Heart left ventricle (tissue), 16 donors: ENCODE measurements at places on chromosomes 1 and 21. TPM values are rescaled to one million over a fixed set of nuclear protein-coding genes. Genes with fewer than 3 reads are reported as not detected.

- DNase-seq = peak; percentile 92
These were observed at the start of gene ALDH9A1 for GRCh38 chr1:165697881-165698760. Gene ALDH9A1, minus strand, starts transcription at chr1:165698562. Its CDS starts 4 bp downstream, at chr1:165698558.

The SPRR1A gene
- not detected for polyA plus RNA-seq

DNA sequence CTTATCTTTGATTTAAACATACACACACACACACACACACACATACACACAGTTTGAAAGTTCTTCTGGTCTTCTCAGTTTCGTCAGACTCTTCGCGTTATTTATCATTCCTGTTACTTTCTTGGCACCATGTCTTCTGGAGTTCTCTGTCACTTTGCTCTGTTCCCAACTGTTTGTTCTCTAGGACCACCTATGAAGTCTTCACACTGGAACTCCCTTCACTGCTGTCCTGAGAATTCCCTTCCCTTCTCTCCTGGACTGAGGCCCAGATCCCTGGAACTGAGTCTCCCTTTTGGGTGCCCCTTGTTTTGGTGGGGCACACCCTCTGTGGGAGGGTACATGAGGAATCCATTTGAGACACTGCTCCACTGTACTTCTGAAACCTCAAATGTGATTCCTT lies 30.5 kb downstream of the ALG14 start:
- DNase-seq = no peak

The PADI1 gene
- not detected for polyA plus RNA-seq

- DNase-seq = no peak
These were observed 1.2 kb upstream of the IFFO2 start for GRCh38 chr1:18957532-18958300.

DNA sequence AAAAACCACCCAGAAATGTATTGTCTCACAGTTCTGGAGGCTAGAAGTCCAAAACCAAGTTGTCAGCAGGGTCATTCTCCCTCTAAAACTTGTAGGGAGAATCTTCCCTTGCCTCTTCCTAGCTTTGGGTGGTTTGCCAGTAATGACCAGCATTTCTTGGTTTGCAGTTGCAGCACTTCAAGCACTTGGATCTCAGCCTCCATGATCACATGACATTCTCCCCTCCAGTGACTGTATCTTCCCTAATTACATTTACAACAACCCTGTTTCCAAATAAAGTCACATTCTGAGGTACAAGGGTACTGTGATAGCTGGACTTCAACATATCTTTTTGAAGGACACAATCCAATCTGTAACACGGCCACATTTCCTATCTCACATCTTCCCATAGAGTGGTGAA lies 37.2 kb downstream of the EVI5 start:
- DNase-seq = no peak

- DNase-seq = peak; percentile 65
These were observed 18.9 kb downstream of the CAPN2 start for GRCh38 chr1:223731133-223731770.
